ENCODE measurements at places on chromosomes 4 and X.

GRCh38 chrX:119763836-119764387, 5.5 kb downstream of the SOWAHD start:
- DNase-seq = no peak

DNA sequence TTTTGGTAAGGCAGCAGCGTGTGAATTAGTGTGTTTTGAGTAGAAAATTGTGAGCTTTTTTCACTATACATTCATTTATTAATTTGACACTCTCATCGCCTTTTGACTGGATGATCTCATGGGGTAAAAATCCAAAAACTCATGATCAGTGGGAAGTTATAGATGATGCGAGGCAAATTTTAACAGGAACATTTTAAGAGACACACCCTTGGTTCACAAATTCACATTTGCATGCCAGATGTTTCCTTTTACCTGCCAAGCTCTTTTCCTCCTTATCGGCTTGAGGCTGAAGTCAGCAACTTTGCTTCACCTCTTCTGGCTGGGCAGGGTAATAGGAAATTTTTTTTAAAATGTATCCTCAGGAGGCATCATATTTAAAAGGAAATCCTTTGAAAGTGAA, 318.0 kb upstream of the HS3ST1 start:
- no peak for DNase-seq

DNA sequence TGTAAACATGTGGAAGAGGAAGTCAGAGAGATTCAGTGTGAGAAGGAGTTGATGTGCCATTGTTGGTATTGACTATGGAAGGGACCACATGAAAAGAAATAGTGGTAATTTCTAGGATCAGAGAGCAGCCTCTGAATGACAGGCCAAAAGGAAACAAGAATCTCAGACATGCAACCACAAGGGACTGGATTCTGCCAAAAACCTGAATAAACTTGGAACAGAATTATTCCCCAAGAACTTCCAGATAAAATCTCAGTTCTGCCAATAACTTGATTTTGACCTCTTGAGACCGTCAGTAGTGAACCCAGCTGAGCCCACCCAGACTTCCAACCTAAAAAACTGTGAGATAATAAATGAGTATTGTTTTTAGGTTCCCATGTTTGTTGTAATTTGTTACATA, 653.6 kb upstream of the NR3C2 start:
- DNase-seq = no peak

DNA sequence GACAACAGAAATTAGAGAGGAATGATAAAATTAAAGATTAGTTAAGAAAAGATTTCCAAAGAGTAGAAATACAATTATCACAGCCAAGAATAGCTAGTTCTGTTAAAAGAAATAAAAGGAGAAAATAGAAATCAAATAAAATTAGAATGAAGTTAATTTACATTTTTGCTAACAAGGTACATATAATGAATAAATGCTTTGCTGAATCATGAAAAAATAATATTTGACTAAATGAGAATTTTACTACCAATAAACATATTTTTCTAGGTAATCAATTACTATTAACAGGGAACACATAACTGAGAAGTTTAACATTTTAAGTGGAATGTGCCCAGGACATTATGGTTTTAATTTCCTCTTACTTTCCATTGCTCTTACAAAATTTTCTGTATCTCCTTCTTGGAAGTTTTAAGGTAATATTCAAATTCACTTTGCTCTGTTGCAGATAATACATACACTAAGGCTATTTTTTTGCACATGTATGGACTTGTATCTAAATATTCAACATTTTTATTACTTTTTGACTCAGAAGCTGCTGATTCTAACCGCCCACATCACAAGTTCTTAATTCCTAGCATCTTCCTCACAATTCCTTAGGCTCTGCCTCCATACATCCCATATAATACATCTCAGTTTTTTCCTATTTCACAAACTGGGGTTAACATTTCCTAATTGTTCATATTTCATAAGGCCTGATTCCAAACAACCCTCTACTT, 870.7 kb upstream of the INTU start:
- DNase-seq = no peak

DNA sequence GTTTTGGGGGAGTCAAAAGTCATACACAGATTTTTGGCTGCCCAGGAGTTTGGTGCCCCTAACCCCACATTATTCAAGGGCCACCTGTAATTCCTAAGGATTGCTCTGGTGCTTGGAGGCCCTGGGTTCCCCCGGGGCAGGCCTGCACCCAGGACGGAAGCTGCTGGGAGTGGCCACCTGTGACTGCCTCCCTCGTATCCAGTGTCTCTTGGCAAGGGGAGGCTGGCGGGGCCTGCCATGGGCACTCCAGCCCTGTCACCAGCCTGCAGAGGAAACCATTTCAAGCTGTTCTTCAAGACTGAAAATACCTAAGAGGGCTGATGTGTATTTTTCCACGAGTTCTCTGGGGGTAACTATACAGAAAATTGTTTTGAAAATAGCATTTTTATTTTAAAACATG, 24.5 kb upstream of the GPR78 start:
- DNase-seq = no peak

DNA sequence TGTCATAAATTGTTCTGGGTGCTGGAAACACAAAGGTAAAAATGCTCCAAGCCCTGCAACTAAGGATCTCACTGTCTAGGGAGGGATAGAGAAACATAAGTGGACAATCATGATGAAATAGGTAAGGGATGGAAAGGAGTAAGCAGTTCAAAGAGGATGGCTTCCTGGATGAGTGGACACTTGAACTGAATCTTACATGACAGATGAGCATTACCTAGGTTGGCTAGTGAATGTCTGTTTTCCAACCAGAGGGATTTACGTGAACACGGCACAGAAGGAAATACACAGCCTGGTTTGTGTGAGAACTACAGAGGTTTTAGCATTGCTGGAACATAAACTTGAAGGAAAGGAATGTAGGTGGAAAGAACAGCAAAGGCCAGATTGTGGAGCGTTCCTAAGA, 150.2 kb upstream of the GALNT7 start:
- no peak for DNase-seq

Data from kidney glomerular epithelial cell (primary cell).